ENCODE measurements at places on chromosomes 12 and 14.

- no peak for DNase-seq
Measured at GRCh38 chr14:70143306-70143705, 45.4 kb downstream of the SLC8A3 start.

GRCh38 chr12:76341436-76342030 is 6.7 kb downstream of the BBS10 start:
- no peak for DNase-seq

DNA sequence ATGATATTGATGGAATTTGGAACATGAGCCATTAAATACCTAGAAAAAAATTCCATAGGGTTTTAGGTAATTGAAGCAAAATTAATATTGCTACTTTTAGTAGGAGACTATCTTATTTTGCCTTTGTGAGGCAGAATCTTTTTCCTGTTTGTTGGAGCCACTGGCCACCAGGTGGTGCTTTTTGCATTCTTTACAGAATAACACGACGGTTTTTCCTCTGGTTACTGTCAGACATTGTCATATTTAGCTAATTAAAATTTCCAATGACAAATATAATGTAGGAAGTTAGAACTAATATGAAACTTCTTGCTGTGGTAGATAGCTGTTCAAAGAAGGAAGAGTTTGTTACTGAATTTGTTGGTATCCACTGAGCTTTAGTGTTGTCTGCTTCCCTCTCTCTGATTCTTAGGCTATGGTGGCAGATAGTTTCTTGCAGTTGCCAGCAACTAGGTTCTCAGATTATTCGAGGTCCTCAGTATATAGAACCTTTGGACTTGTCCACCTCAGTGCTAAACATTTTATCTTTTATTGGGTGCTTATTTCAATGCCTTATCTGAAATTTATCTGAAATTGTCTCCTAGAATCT is 25.7 kb downstream of the RAB21 start:
- no peak for DNase-seq

DNA sequence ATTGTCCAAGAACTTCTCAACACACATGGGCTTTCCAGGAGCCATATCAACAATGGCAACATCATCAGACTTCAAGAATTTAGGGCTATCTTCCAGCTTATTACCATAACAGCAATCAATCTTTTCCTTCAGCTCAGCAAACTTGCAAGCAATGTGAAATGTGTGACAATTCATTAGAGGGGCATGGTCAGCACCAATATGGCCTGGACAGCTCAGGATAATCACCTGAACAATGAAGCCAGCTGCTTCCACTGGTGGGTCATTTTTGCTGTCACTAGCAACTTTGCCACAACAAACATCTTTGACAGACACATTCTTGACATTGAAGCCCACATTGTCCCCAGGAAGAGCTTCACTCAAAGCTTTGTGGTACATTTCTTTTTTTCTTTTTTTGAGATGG is 5.9 kb upstream of the NEDD1 start:
- no peak for DNase-seq

DNA sequence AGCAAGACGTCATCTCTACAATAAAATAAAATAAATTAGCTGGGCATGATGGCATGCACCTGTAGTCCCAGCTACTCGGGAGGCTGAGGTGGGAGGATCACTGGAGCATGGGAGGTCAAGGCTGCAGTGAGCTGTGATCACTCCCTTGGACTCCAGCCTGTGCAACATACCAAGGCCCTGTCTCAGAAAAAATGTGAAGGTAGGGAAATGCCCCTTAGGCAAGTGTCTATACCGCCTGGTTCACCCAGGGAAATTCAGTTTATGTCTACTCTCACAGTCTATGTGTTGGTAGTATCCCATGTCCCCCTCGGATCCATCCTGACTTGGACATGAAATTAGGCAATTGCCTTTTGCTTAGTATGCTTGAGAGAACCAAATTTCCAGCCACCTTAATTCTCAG is 88.4 kb upstream of the TMEM132C start:
- DNase-seq: no peak

GRCh38 chr14:51725061-51725460 is 73.4 kb downstream of the FRMD6 start:
- DNase-seq: no peak

GRCh38 chr14:32941668-32942065 is 3.0 kb downstream of the NPAS3 start:
- DNase-seq: no peak

DNA sequence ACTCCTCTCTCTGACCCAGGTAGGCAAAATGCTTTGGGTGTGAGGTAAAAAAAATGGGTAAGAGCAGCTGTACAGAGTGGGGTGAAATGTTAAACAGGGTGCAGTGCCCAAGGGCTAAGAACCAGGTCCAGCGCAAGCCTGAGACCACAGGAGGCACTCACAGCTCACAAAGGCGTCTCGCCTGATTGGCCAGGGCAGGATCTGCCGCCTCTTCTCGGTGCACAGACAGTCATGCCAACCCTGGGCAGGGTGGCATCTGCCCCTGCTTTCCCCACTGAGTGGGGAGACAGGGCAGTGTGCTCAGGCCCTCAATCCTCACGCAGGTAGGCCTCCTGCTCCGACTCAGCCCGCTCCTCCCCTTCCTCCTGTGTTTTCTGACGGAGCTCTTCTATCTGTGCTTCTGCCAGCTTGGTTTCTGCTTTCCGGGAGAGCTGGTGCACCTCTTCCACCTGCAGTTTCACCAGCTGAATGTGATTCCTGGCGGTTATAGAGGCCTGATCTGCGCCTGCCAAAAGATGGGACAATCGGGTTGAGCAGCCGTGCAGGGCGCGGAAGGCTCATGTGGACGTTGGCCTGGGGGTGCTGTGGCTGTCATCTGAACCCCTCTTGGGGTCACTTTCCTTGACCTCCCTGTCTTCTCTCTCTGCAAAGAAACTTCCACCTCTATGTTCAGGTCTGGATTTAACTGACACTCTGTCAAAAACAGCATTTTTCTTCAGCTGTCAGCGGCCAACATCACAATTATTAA is 4.7 kb downstream of the B3GNT4 start:
- no peak for DNase-seq

DNA sequence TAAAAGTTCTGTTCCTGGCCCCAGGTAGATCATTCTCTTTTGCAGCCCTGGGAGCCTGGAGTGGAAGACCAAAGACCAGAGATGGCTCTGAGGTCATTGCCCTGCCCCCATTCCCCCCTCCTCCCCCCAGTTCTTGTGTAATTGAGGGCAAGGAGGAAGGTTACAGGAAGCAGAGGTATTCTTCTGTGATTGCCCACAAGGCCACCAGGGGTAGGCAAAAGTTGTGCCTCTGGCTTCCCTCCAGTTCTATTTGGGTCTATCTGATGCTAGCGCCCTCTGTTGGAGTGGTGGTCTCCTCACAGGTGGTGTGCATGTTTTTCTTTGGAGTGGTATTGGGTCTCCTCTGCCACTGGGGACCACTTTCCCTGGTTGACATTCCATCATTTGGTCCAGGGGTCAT is 41.2 kb upstream of the CRY1 start:
- DNase-seq: no peak

DNA sequence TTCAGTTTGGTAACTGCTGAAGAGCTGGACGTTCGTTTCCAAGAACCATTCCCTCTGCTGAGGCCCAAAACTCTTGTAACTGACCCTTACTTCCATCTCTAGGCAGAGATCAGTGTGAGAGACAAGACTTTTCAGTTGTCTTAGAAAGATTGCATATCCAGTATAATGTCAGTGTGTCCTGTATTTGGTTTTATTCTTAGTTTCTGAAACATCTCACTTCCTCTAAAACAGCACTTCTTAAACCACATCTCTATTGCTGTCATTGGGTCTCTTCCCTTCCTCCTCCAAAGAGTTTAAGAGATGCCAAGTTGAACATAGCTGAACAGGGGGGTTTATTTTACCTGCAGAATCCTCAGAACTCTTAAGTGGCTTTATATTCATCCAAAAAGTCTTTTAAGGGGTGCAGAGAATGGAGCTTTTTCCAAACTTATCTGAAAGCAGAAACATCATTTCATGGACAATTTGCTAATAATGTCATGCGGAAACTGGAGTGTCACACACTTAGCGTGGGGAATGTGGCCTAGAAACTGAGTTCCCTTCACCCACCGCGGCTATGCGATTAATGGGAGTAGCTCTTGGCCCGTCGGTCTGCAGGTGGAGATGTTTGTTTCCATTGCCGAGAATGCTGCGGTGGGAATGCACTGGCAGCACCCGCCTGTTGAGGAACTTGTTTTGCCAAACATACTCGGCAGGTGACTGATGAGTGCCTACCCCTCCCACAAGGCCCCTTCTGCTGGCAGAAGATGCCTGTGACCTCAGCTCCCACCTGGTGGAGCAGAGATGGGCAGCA is 148.2 kb downstream of the ADGRD1 start:
- no peak for DNase-seq

GRCh38 chr12:130351326-130351725 is 13.6 kb downstream of the PIWIL1 start:
- no peak for DNase-seq

- DNase-seq: no peak
Measured at GRCh38 chr14:93533842-93534241, 103.1 kb downstream of the UNC79 start.

- DNase-seq: peak; percentile 74
Measured at GRCh38 chr12:50059440-50060119, 2.2 kb downstream of the ASIC1 start.

GRCh38 chr12:76113800-76114757 is 29.6 kb upstream of the NAP1L1 start:
- no peak for DNase-seq

- no peak for DNase-seq
Measured at GRCh38 chr14:104148433-104149277, 10.3 kb downstream of the KIF26A start.

- DNase-seq: no peak
Measured at GRCh38 chr12:68617160-68617926, 6.6 kb downstream of the RAP1B start.

- DNase-seq: peak; percentile 94
Measured at GRCh38 chr12:10540776-10541205, 35.1 kb downstream of the EIF2S3B start.

DNA sequence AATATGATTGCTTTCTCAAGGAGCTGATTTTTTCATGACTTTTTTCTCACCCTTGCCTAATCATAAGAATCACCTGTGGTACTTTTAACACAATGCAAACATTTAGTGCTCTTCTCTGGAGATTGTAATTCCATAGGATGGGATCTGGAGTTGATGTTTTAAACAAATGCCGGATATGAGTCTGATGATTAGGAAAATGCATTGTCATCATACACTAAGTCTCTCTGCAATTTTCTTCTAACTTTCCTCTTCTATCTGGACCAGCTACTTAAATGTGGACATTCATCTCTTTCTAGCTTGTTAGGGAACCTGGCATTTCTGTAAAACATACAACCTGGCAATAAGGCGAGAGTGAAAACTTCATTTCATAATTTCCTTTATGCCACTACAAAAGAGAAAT is 23.5 kb downstream of the PMCH start:
- DNase-seq: no peak

DNA sequence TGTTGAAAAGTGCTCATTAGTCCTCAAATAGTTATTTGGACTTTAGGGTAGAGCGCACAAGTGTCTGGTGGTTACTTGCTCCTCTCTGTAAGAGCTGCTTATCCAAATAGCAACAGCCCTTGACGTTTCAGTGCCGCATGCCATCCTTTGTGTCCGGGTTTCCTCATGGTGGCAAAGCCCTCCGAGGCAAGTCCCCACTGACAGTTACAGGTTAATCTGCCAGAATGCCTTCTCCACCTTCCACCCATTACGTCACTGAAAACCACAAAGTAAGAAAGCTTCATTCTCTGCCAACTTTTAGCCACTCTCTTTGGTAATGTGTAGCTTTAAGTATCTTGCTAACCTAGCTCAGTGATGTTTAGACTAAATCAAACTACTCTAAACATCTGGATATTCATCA is 78.6 kb downstream of the POLR3B start:
- DNase-seq: no peak

DNA sequence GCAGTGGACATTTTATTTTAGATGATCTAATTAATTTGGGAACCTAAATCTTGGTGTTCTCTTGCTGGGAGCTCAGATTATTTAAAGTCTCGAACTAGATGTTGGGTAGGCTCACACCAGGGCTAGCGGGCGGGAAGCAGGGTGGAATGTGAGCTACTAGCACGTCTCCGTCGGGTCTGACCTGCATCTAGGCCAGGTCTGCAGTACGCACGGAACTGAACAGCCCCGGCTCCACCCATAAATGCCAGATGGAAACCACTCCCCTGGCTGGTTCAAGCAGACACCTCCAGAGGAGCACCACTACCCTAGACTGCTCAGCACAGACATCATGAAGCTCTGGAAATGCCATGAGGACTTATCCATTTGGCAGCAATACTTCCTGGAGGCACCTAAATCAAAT is 10.3 kb downstream of the ZNF605 start:
- DNase-seq: no peak

- DNase-seq: no peak
Measured at GRCh38 chr12:76568888-76569551, 9.4 kb upstream of the OSBPL8 start.

DNA sequence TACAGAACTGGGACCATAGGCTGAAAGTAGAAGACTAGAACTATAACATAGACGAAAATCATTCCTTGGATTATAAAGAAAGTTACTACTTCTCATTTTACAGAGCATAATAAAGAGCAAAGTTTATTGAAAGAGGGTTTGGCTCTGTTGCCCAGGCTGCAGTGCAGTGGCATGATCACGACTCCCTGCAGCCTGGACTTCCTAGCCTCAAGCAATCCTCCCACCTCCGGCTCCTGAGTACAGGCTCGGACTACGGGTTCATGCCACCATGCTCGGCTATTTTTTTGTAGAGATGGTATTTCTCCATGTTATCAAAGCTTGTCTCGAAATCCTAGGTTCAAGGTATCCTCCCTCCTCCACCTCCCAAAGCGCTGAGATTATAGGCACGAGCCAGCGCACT is 190.1 kb upstream of the FOXG1 start:
- no peak for DNase-seq

DNA sequence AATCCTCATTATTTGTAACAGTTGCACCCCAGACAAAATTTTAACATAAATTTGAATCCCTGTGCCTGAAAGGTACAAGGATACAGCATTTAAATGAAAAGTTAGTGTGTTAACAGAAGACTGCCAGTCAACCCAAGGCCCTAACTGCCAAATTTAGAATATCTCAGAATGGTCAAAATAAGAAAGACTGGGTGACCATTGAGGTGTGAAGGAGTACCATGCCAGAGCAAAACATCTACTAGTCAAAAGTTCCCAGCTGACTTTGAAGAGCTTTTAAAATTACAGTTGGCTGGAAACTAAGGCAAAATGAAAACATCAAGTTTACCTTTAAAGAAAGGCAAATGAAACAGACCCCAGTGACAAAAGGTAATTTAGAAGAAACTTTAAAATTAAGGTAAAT is 18.4 kb downstream of the SAV1 start:
- DNase-seq: no peak
